ENCODE measurements at places on chromosomes 13 and 19.

- DNase-seq = no peak
These were observed 23.1 kb downstream of the PEPD start for GRCh38 chr19:33498391-33499000.

DNA sequence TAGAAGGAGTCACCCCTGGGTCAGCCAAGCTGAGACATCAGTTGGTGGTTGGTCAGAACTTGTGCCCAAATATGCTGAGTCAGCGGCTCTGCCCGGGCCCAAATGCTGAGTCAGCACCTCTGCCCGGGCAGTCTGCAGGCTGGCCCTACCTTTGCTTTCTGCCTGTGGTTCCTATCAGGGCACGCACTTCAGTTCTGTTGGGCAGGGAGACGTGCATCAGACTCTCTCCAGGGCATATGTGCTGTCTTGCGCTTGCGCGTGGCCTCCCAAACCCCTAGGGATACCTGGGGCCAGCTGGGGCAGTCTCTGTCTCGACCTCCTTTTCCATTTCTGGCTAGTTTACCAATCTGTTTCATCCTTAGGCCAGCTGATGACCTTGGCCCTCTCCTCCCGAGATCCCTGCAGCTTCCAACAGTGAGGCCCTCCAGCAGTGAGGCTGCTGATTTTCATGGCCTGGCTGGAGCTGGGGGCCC lies 24.4 kb upstream of the LDLR start:
- no peak for DNase-seq

DNA sequence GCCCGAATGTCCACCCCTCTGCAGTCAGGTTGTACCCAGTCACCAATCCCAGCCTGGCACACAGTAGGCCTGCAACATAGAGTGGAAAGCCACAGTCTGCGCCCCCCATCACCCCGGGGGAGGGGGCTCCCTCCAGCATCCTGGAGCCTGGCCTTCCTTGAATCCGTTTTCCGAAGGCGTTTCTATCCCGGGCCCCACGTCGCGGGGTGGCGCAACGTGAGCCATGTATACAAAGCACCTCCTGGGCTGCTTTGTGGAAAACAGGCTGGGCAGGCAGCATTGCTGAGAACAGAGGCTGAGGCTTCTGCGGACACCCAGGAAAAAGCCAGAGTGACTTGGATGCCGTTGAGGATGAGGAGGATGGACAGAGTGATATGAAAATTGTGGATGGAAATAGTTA lies 103.3 kb upstream of the USP29 start:
- no peak for DNase-seq

DNA sequence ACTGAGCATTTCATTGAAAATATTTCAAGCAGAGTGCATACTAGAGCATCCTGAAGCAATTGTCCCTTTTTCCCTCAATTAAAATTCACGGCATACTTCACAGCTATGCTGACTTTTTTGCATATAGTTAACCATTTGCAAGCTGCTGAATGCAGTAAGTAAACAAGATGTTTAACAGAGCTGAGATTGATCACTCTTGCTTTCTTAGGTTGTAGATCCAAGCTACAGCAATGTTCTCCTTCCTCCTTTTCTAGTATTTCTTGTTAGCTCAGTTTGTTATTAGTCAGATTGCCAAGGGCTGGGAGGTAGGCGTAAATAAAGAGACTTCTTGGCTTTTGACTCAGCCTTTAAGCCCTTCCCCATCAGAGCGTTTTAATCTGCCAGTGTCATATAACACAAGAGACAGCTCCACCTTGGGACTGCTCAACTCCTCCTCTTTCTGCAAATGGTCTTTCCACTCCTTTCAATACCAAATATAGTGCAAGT lies at the start of gene SLITRK6:
Gene SLITRK6 (minus strand): TSS at position 323 of the 486 bp plus-strand sequence. CDS start 2,911 bp downstream, outside the sequence.
- no peak for DNase-seq

DNA sequence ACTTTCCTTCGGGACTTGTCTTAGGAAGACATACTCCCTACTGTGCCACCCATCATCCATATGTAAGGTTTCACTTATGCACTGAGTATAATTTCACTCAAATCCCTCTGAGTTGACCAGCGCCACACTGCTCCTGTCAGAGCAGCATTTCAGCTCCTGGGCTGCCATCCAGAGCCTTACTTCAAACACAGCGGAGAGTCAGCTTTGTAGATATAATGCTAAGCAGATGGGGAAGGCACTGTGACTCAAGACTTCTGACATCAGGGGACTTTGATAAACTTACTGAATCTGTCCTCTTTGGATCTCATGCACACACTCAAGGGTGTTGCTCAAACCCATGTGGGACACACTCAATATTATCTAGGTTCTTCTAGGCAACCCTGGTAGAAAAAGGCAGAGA lies 34.9 kb downstream of the DOCK9 start:
- DNase-seq = no peak

DNA sequence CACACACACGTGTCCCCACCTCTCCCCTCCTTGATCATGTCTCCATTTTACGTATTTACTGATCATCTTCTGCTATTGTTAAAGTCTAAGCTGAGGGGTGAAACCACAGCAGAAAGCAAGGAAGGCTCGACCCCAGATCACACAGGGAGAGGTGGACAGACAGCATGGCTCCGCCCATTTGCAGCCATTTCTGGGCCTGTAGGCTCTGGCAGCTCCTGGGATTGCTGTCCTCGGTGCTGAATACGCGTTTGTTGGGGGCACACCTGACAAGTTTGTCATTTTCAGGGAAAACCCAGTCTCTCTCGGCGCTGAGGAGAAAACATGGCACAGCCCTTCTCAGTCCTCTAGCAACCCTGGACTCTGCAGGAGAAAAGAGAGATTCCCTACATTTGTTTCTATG lies 8.0 kb downstream of the TMEM86B start:
- DNase-seq = no peak

GRCh38 chr13:61136093-61136492 lies 279.6 kb downstream of the PCDH20 start:
- no peak for DNase-seq

DNA sequence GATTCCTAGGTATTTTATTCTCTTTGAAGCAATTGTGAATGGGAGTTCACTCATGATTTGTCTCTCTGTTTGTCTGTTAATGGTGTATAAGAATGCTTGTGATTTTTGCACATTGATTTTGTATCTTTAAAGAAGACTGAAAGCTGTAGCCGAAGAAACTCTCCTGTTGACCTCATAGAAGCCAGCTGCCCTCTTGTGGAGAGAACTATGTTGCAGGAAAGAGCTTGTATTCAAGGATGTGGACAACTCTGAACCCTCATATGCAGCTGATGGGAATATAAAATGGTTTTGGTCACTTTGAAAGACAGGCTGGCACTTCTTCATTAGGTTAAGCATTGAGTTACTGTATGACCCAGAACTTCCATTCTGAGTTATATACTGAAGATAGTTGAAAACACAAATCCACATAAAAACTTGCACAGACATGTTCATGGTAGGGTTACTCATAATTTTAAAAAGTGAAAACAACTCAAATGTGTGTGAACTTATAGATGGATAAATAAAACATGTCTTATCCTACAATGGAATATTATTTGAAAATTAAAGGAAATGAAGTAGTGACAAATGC lies 65.8 kb upstream of the SLITRK6 start:
- no peak for DNase-seq

GRCh38 chr13:105144936-105145335 lies 1390.5 kb downstream of the EFNB2 start:
- no peak for DNase-seq

DNA sequence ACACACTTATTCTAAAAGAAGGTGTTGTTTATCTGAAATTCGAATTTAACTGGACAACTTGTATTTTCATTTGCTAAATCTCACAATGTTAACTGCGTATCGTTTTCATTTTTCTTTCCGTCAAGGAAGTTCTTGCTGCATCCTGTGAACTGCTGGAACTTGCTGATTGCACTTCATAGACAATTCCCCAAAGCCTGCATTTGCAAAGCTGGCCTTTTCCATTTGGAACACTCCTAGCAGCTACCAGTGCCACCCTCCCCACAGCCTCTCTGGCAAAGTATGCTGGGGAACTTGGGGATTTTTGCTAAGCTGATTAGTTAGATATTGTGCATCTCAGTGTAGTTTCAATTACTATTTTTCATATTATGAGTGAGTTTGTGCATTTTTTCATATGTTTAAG lies 20.4 kb upstream of the ARGLU1 start:
- DNase-seq = no peak

GRCh38 chr19:49968279-49968922 lies 7.4 kb upstream of the SIGLEC11 start:
- DNase-seq = no peak

- no peak for DNase-seq
These were observed 68.4 kb upstream of the LRCH1 start for GRCh38 chr13:46484561-46484960.

DNA sequence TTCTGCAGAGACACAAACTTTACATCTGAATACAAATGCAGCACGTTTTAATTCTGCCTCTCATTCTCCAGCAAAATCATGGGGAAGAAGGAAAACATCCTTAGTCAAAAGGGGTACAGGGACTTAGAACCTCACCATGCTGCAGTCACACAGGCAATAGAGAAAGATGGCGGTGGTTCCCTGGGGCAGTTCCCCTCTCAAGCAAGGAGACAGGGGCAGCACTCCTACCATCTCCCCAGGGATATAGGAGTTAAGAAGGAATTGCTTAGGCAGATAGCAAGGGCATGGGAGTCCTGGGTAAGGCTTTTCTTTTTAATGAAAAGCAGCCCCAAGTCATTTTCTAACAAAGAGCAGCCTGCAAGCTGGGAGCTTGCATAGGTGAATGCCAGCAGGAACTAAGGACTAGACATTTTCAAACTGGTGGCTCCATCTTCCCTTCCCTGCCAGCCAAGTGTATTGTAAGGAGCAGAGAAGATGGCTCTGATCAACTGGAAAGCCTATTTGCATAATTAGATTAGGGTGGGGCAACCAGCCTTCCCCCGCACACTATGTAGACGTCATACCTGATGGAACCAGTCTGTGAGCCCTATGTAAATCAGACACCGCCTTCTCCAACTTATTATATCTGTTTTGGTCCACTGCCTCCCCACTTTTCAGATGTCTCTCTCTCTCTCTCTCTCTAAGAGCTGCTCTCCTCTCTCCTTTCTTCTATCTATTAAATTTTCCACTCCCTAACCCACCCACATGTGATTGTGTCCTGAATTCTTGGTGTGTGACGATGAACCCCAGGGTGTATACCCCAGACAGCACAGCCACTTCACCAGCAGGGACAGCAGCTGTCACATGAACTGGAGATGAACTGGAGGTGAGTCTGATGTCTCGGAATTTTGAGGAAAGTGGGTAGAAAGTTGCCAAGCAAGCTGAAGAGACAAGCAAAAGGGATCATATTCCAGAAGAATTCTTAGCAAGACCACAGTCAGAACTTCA lies 514.5 kb downstream of the IRS2 start:
- DNase-seq = no peak

GRCh38 chr13:33340631-33341030 lies 55.1 kb upstream of the STARD13 start:
- DNase-seq = no peak

DNA sequence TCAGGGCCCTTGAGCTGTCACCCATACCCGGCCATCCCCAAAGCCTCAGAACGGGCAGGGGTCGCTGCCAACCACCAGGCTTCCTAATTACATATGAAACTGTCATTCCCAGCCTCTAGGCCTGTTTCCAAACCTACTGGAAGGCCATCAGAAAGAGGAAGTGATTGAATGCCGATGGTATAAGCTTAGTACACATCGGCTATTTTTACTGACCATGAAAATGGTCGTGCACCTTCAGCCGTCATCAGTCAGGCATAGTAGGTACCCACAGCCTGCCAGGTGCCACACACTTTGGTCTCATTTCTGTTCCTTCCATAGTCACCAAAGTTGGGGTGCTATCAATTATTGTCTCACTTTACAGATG lies 10.2 kb downstream of the KRI1 start:
- DNase-seq = no peak

DNA sequence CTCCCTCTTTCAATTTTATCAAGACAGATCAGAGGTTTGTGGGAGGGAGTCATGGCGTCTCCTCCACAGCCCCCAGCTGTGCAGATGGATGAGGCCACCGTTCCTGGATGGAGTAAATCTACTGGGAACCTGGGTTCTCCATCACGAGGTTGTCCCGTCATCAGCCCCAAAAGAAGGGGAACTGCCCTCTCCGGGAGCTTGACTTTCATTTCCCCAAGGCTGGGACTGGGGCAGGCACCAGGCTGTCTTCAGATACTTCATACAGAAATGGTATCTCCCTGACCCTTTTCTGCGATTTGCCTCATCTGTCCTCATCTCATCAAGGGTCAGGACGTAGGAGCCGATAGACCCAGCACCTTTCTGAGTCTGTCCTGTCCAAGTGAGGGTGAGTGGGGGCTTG lies 9.8 kb downstream of the LILRB2 start:
- no peak for DNase-seq

DNA sequence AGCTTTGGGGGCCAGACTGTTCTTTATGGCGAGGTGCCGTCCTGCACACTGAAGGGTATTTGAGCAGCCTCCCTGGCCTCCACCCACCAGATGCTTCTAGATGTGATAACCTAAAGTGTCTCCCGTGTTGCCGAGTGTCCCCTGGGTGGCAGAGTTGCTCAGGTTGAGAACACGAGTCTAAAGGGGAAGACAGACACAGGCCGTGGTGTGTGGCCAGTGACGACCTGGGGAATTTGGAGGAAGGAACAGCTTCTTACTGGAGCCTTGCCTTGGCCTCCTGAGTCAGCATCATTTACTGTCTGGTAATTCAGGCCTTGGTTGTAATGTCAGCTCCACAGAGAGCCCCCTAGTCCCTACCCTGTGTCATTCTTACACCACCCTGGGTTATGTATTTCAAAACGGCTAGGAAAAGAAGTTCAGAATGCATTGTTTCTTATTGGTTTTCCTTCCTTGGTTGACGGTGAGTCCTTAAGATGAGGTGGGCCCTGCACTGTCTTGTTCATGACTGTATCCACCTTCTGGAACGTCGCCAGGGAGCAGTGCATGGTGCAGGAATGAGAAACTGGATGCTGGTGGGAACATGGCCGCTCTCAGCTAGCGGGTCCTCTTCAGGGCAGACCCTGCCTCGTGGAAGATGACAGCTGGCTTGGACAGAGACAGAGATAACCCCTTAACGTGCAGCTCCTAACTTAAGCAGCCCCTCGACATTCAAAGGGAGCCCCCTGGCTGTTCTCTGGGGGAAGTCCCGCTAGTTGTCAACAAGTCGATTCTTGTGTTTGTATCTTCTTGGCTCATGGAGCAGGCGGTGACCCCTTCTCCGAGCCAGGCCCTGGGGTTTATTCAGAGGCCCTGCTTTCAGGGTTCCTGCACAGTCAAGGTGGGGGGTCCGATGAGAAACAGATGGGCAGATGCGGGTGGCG lies 7.2 kb downstream of the SIN3B start:
- DNase-seq = no peak

DNA sequence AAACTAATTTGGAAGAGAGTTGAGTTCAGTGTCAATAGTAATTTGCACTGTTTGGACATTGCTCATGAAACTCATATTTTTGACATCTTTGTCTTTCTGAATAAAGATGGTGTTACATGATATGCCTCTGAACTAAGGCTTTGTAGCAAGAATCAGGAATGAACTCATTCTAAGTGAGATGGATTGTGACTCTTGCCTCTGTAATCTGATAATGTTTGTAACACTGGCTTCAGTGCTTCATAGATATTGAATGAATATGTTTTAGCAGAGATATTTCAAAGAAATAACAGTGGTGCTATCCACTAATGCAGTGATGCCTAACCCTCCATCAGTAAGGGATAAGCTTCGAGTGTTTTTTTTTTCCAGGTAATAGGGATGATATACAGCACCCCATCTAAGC lies 32.9 kb downstream of the TEX26 start:
- DNase-seq = no peak

Measured in frontal cortex (tissue), 4 donors.